Common myeloid progenitor, CD34-positive (primary cell): ENCODE measurements at places on chromosomes 7 and 10.
A peak's percentile ranks its signal among the peaks of the same experiment; 100 is the strongest.

DNA sequence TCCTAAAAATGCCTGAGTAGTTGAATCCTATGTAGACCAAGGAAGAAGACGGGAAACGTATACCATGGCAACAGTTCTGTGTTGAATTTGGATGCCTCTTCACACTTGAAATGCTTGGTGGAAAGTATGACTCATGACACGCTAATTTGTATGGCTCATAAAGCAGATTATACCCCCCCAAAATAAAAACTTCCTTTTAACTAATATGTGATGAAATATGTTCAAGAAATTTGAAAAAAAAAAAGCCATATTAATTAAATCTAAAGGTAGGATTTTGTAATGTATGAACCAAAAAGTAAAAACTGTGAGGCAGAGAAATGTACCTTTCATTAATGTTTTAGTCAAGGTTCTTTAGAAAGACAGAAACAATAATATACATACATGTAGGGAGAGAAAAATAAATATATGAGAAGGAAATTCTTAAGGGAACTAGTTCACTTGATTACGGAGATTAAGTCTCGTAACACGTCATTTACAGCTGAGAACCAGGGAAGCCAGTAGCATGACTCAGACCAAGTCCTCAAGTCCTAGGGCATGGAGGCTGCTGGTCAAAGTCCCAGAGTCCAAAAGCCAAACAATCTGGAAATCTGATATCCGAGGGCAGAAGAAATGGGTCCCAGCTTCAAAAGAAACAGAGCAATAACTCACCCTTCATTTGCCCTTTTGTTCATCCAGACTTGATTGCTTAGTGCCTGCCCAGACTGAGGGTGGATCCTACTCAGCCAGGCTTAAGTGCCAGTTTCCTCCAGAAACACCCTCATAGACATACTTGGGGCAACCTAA lies 485.1 kb downstream of the SEMA3D start:
- DNase-seq, result no peak

- DNase-seq, result no peak
These were observed 2.8 kb downstream of the FAM180A start for GRCh38 chr7:135745703-135746312.

DNA sequence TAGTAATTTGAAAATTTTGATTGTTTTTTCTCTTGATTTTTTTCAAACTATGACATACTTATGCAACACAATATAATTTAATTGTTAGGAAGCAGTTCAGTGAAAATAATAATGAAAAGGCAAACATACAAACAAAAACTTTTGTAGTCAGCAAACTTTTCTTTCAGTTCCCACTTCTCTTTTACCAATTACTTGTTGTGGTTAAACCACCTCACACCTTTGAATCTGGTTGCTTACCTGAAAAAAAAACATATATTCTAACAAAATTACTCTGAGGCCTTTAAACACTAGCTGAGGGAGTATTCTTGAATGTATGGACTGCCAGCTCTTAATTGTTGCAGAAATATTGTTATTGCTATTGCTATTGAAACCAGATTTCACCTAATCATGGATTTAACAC lies 266.2 kb upstream of the SEMA3C start:
- peak; percentile 7 for DNase-seq

GRCh38 chr10:62761115-62761514 lies 43.4 kb upstream of the ADO start:
- DNase-seq, result peak; percentile 28

DNA sequence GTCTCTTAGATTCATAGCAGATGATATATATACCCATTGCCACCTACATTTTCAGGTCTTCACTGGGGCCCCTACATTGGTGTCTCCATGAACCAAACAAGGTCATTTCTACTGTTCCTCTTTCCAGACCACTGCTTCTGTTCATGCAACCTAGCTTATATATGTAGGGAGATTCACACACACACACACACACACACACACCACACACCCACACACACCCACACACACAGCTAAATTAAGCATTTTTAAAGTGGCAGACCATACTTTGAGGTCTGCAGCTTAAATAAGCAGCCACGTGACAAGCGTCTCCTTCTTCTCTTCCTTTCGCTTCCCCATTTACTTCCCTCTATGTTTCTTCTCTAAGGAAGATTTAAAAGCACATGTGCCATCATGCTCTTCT lies 70.0 kb upstream of the CC2D2B start:
- no peak for DNase-seq

DNA sequence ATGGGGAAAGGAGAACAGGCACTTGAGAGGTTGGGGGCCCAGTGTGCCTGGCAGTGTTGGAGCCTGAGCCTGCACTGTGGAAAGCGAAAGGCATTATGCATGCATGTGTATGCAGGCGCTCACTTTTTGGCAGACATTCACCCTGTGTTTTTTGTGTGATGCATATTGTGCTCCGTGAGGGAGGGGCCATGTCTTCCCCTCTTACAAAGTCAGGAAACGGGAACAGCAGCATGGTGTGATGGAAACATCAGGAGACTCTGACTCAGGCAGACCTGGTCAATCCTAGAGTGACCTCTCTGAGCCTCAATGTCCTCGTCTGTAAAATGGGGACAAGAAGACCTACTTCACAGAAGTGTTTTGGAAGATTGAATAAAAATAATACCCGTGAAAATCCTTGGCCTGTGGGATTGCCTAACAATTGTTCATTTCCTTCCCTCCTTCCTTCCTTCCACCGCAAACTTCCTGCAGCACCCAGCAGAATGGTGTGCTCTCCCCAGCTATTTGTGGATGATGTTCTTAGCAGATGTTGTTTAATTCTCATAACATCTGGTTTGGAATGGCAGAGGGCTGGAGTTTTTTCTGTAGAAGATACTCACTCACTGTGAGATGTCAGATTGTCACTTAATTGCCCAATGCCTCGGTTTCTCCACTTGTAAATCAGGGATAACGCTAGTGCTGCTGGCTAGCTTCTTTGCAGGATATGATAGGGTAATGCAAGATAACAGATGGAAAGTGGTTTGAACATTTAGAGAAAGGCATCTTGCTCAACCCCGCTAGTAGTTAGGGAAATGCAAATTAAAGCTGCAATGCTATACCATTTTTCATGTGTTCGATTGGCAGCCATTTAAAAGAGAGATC lies 39.8 kb downstream of the CDH23 start:
- no peak for DNase-seq

GRCh38 chr7:96436880-96437279 lies 115.0 kb upstream of the SLC25A13 start:
- no peak for DNase-seq

DNA sequence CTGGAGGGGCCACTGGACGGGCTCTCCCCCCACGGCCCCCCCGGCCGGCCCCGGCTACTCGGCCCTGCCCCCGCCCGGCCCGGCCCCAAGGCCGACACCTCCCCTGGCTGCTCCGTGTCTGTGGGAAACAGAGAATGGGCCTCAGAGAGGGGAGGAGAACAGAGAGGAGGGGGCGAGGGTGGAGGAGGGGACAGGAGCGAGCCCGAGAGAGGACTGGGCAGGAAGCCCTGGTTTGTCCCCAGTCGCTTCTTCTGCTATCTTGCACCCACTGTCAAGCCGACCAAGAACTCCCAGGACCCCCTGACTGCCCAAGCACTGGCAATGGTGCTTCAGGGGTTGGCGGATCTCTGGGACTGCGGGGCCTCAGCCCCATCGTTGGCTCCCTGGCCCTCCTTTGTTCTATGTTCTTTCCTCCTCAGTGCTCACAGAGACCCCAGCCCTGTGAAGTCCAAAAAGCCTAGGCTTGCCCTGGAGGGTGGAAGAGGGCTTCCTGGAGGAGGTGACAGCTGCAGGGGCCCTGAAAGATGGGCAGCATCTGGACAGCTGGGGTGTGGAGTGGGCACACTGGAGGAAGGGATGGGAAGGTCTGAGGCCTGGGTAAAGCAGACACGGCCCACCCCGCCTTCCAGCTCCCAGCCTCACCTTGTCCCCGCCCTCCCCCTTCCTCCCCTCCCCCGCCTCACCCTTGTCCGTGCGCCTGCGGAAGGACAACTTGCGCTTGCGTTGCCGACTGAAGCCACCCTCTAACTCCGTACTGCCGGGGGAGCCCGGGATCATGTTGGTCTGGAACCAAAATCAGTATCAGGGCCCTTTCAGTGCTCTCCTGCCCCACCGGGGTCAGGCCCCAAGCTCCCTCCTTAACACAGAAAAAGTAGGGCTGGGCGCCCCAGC lies 30.1 kb downstream of the KCNH2 start:
- no peak for DNase-seq

GRCh38 chr10:133012573-133013359 lies 70.4 kb upstream of the CFAP46 start:
- peak; percentile 15 for DNase-seq

DNA sequence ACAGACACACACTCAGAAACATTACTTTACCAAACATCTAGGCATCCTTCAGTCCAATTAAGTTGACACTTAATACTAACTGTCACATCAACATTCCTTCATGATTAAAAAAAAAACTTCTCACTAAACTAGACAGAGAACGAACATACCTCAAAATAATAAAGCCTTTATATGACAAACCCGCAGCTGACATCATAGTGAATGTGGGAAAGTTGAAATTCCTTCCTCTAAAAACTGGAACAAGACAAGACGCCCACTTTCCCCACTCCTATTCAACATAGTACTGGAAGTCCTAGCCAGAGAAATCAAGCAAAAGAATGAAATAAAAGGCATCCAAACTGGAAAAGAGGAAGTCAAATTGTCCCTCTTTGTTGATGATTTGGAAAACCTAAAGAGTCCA lies 96.9 kb upstream of the PPP1R9A start:
- DNase-seq, result no peak

- no peak for DNase-seq
These were observed 338.8 kb upstream of the SHH start for GRCh38 chr7:156151078-156151477.

GRCh38 chr7:20602306-20602705 lies 13.2 kb upstream of the ABCB5 start:
- DNase-seq, result no peak

DNA sequence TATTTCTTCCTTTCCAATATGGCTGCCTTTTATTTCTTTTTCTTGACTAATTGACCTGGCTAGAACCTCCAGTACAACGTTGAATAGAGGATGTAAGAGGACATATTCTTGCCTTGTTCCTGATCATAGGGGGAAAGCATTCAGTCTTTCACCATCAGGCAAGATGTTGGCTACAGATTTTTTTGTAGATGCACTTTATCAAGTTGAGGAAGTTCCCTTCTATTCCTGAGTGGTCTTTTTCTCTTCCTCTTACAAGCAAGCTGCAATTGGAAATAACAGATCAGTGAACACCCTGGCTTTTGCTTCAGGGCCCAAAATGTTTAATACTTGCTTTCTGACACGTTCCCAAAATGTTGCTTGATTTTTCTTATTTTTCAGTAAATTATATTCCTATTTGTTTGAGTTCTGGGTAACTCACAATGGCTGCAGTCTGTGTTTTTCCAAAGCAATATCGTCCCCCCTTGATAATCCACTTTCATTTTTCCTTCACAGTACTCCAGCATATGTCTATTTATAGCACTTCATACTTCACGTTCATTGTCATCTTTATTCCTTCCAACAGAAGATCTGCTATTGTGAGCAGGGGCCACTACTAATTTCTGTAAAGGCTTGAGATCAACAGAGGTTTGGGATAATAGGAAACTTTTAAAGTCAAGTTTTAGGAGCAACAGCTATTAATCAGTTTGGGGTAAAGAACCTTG lies 11.7 kb downstream of the CPEB3 start:
- DNase-seq, result peak; percentile 40

GRCh38 chr10:60892571-60892970 lies 51.4 kb downstream of the RHOBTB1 start:
- no peak for DNase-seq

DNA sequence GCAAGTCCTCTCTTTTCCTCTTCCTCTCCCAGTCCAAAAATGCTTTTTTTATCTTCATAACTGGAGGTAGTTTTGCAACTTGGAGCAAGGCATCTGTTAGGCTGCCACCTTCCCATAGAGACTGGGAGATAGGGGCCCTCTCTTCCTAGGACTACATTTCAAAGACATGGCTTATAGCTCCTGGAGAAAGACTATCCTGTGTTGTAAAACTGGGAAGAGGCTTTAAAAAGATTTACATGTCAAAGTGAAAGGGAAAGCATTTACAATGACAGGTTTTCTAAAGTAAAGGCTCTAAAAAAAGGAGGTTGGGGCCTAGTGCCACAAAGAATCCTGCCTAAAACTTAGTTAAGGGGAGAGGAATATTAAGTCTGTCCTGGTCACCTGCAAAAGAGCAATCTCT lies 82.2 kb upstream of the SEMA3E start:
- DNase-seq, result no peak

GRCh38 chr7:106010866-106011265 lies 47.8 kb downstream of the CDHR3 start:
- DNase-seq, result no peak

GRCh38 chr10:28520346-28520745 lies 12.6 kb upstream of the WAC start:
- no peak for DNase-seq

- no peak for DNase-seq
These were observed 321.3 kb downstream of the BICC1 start for GRCh38 chr10:58833771-58834561.

GRCh38 chr7:44379366-44380188 lies 54.2 kb upstream of the CAMK2B start:
- DNase-seq, result no peak

DNA sequence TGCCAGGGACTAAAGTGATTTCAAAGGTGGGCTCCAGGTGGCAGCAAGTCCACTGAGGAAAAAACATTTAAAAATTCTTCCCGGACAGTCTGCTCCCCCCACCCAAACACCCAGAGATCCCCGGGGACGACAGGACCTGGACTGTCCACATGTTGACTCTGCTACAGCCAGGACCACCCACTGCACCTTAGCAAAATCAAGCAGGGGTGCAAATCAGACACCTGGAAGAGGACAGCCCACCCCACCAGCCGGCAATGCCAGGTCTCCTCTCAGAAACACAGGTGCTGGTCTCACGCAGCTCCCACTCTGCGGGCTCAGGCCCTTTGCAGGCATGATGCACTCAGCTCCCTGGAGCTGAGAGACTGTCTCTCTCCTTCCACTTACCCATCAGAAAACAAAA lies 251.9 kb downstream of the TNS3 start:
- DNase-seq, result no peak

- no peak for DNase-seq
These were observed 418.4 kb downstream of the PARD3 start for GRCh38 chr10:34396663-34397062.

GRCh38 chr7:112887976-112888375 lies 97.8 kb upstream of the TMEM168 start:
- DNase-seq, result no peak

DNA sequence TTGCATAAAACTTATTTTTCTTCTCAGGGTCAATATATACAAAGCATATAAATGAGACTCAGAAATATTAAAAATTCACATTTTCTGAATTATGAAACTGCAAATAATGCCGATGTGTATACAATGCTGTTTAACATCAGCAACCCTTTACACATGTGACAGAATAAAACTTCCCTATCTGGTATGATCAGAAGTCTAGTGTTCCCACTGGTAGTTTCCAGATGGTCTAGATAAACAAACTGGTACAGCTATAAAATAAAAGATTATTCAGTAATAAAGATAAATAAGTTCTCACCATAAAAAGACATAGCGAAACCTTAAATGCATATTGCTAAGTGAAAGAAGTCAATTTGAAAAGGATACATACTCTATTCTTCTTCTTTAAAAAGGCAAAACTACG lies 7.9 kb downstream of the POLR1F start:
- no peak for DNase-seq
